Mesendoderm (in vitro differentiated cells): ENCODE measurements at places on chromosomes 4 and X.

DNA sequence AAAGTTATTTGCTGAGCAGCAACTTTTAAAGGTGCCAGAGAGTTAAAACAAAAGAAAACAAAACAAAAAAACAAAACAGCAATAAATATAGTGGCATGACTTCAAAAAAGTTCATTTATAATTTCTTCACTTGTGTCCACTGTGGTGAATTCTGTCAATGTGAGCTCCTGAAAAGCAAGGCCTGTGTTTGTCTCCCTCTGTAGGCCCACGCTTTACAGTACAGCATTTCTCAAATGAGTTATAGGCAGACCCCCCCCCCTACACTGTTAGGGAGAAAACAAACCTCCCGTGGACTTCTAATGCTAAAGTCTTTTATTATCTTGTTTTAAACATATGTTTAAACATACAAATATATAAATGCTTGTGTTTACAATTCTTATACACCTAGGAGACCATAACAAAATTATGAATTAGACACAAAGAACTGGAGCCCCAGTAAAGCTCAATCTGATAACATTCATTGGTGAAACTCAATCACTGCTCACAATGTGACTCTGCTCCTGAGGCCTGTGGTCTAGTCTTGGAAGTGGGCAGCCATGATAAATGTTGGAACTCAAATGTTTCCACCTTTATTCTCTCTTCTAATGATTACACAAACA is 47.0 kb upstream of the SCOC start:
- peak; percentile 60 for DNase-seq

DNA sequence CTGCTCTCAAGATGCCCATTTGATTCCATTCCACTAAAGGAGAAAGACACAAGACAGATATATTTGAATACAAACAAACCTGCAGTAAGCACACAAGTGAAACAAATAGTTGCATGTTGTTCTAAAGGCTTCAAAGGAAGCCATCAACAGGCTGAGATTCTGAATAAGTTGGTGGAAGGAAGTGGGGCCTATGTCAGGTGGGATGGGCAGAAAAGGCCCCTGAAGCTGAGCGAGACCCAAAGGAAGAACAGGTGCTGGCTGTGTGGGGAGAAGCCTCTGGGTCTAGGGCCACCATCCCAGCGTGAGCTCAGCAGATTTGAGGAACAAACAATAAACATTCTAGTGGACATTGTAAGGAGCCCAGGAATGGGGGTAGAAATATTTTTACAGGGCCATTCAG is 82.4 kb upstream of the PLAC8 start:
- no peak for DNase-seq

- no peak for DNase-seq
Observed at GRCh38 chrX:145549496-145549895, 268.1 kb upstream of the SLITRK2 start.

DNA sequence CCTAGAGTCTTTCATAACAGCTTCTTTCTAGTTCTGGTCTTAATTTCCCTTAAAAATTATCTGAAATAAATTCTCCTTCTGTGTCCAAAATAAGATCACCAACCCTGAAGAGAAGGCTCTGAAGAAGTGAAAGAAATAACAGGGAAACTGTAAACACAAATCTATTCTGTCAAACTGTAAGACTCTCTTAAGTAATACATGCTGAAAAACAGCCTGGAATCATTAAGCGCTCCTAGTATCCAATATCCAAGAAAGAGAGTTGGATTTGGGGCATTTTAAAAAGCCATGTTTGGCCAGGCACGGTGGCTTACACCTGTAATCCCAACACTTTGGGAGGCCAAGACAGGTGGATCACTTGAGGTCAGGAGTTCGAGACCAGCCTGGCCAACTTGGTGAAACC is 53.3 kb downstream of the RELL1 start:
- DNase-seq, result no peak

- DNase-seq, result no peak
Observed at GRCh38 chr4:111214371-111214770, 591.5 kb upstream of the PITX2 start.

GRCh38 chrX:68927178-68927577 is 98.4 kb downstream of the EFNB1 start:
- peak; percentile 16 for DNase-seq

DNA sequence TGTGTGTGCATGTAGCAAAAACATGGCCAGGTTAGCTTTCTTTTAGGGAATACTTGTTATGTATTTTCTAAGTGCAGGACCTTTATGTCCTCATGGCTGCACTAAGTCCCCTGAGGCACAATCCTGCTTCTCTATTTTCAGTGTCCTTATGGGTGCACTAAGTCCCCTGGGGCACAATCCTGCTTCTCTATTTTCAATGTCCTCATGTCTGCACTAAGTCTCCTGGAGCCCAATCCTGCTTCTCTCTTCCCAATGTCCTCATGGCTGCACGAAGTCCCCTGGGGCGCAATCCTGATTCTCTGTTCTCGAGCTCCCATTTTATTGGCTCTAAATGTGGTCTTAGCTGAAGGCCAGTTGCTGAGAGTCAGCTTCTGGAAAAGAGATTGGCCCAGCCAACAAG is 49.7 kb upstream of the GPRIN3 start:
- DNase-seq, result no peak

GRCh38 chr4:103002551-103002950 is 17.0 kb downstream of the SLC9B1 start:
- no peak for DNase-seq

GRCh38 chr4:69831646-69832325 is 28.2 kb downstream of the SULT1E1 start:
- DNase-seq, result peak; percentile 8

DNA sequence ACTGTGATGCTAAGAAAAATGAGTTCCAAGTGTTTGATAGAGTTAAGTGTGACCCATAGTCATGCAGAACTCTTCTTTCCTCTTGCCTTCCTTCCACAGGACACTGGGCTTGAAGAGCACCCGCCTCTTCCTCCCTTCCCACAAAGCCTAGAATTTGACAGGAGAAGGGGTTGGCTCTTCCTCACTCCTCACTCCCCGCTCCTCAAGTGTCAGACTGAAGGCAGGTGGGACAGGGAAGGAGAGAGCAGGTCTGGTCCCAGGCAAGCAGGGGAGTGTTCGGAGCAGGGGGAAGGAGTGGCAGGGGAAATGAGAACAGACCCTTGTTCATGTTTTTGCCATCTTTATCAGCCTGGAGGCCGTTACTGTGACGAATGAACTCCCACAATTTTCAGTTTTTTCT is 10.7 kb downstream of the MAGED2 start:
- no peak for DNase-seq

DNA sequence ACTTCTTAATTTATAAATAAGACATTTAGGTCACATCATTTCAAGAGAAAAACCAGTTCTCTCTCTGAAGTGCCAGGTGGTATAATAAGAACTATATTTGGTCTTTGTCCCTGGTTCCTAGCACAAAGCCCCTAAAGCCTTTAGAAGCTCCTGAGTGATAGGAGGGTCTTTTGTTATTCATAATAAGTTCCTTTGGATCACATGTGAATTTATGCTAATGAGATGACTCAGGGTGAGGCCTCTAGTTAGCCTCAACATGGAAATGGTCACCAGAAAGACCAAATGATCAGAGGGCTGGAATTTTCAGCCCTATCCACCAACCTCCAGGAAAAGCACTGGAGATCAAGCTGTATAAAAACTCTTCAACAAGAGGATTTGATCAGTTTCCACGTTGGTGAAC is 68.1 kb upstream of the BLTP1 start:
- peak; percentile 29 for DNase-seq

- peak; percentile 47 for DNase-seq
Observed at GRCh38 chrX:17376431-17377077, 1.6 kb downstream of the NHS start.

DNA sequence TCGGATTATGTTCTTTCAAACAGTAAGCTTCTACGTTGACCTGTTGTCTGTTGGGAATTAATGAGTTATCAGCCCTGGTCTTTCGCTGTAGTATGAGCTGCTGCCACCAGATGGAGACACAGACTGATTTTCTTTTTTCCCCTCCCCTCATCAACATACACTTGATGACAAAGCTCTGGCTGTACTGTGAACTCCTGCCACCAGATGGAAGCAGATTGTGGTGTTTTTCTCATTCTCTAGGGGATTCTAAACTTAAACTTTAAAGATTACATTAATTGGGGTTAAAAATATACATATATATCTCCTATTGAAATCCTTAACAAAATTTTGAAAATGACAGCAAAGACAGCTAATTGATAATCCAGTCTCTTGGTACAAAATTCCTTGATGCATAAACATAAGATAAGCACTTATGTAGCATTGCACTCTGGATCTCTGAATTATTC is 44.8 kb downstream of the SMS start:
- DNase-seq, result peak; percentile 75

DNA sequence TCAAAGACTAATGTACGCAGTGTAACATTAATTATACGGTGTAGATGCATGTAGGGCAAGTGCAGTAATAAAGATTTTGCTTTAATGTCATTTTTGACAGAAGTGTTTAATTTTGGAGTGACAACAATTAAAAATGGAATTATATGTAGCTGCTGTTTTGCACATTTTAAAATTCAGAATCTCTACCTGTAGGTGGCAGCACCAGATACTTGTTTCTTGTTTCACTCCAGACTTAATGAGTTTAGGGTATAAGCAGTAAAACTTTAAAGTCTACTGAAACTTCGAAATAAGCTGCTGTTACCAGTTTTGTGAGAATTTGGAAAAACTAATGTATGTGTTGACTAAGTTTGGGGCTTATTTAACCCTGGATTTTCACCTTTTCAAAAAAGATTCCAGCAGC is 144.9 kb downstream of the POLA1 start:
- DNase-seq, result peak; percentile 13

GRCh38 chr4:168551211-168551610 is 54.4 kb downstream of the PALLD start:
- no peak for DNase-seq

DNA sequence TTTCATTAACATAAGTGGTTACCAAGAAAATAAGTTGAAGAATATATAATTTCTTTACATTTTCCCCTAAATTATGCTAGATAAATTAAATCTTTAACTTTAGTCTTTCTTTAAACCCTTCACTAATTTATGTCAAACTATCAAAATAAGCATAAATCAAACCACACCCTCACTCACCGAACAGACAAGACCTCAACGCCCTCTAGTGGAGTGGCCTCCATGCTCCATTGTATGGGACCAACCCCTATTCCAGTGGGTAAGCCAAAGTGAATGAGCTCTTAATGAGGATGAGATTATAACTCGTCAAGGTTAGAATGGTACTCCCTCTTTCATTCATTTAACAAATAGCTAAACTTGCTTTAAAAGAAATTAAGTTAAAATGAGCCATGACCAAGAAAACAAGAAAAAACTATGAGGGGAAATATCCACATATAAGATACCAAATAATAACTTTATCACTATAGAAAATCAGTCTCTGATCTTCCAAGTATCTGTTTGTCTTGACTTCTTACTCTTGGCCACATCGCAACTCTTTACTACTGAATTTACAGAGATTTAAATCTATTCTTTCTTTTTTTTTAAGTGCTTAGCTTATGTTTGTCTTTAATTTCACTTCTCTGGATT is 15.6 kb upstream of the BBS12 start:
- peak; percentile 73 for DNase-seq

DNA sequence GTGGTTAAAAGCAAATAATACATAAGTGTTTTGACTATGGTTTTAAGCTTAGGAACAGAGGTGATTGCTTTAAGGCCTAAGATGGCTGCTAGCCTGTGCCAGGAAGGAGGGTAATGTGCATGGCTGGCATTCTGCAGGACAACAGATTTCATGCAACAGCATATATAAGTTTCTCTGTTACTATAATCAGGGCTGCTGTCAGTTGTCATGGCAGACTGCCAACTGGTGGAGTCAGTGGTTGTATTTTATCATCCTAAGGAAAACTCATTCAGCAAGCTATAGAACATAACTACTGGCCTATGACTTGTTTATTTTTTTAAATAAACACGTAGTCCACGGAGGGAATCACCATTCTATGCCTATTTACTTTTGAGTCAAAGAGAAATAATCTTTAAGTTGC is 77.7 kb upstream of the DCAF8L1 start:
- no peak for DNase-seq

DNA sequence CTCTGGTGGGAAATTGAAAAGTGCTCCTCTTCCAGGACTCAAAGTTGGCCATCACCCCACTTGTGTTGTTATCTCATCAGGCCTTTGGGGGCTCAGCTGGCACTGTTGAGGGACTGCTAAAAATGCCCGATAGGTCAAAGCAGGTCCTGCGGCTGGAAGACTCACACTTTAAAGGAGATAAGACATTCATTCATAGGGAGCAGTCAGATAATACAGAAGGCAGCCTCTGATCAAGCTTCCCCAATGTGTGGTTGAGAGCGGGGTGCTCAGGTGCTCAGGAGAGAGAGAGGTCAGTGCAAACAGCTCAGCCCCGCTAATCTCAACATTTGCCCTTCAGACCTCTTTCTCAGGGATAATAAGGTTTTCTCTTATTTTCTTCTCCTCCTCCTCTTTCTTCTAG is 70.3 kb downstream of the TMEM154 start:
- peak; percentile 29 for DNase-seq
